ENCODE measurements at places on chromosomes 4 and X. TPM values are rescaled to one million over a fixed set of nuclear protein-coding genes. Genes with fewer than 3 reads are reported as not detected.

The BTK gene
- polyA plus RNA-seq: 113 TPM

The CXCL1 gene
- not detected for polyA plus RNA-seq

The GAGE12F gene
- polyA plus RNA-seq: not detected

The ADGRL3 gene
- not detected for polyA plus RNA-seq

The FAM114A1 gene
- polyA plus RNA-seq: 0.79 TPM
